ENCODE measurements at places on chromosomes 7 and 10. TPM values are rescaled to one million over a fixed set of nuclear protein-coding genes. Genes with fewer than 3 reads are reported as not detected.

The TAS2R3 gene
- 1.2 TPM for polyA plus RNA-seq

The CNPY4 gene
- polyA plus RNA-seq: 46.7 TPM

The ABCB8 gene
- polyA plus RNA-seq: 28.4 TPM

The EDRF1 gene
- polyA plus RNA-seq: 58.4 TPM

The NME8 gene
- polyA plus RNA-seq: not detected

The HIP1 gene
- 40.1 TPM for polyA plus RNA-seq

The URGCP gene
- 39.2 TPM for polyA plus RNA-seq

The DNAAF5 gene
- polyA plus RNA-seq: 37.6 TPM

The UCMA gene
- polyA plus RNA-seq: not detected

The PNLIPRP2 gene
- not detected for polyA plus RNA-seq

The ABCB1 gene
- polyA plus RNA-seq: 27.4 TPM

The MSS51 gene
- polyA plus RNA-seq: 6.0 TPM

The LRMDA gene
- polyA plus RNA-seq: 18.0 TPM

The SLC39A12 gene
- polyA plus RNA-seq: not detected

The FAM131B gene
- 2.1 TPM for polyA plus RNA-seq

The IGF2BP3 gene
- polyA plus RNA-seq: 82.9 TPM

The SLC26A3 gene
- 0.10 TPM for polyA plus RNA-seq

The TMEM236 gene
- 0.37 TPM for polyA plus RNA-seq

The GPR15LG gene
- 0.52 TPM for polyA plus RNA-seq

The ANKRD61 gene
- 3.4 TPM for polyA plus RNA-seq

The CUZD1 gene
- 2.1 TPM for polyA plus RNA-seq

The ANKRD30A gene
- polyA plus RNA-seq: not detected

The WASL gene
- polyA plus RNA-seq: 82.4 TPM

The PIK3CG gene
- polyA plus RNA-seq: 2.7 TPM

The GOLGA7B gene
- polyA plus RNA-seq: 1.2 TPM

The FRMPD2 gene
- 0.63 TPM for polyA plus RNA-seq

The TFPI2 gene
- 10.3 TPM for polyA plus RNA-seq

The TAS2R41 gene
- polyA plus RNA-seq: not detected

The CCL24 gene
- polyA plus RNA-seq: not detected

The CRYGN gene
- polyA plus RNA-seq: 4.4 TPM

The PSTK gene
- 12.7 TPM for polyA plus RNA-seq

The PRR15 gene
- 2.6 TPM for polyA plus RNA-seq

The C10orf62 gene
- 1.1 TPM for polyA plus RNA-seq

The UTF1 gene
- polyA plus RNA-seq: not detected

The PON1 gene
- polyA plus RNA-seq: 0.33 TPM

The BLVRA gene
- 52.7 TPM for polyA plus RNA-seq

The ARL3 gene
- polyA plus RNA-seq: 31.5 TPM

The WNT8B gene
- polyA plus RNA-seq: 0.85 TPM

The SORCS1 gene
- polyA plus RNA-seq: 18.3 TPM

The CPXM2 gene
- polyA plus RNA-seq: 4.6 TPM

The CALY gene
- polyA plus RNA-seq: 0.12 TPM

The CCL26 gene
- polyA plus RNA-seq: not detected

The ZP3 gene
- 3.3 TPM for polyA plus RNA-seq

The SUN3 gene
- 0.17 TPM for polyA plus RNA-seq

The TRIM50 gene
- 0.32 TPM for polyA plus RNA-seq

The SEMA3C gene
- 23.3 TPM for polyA plus RNA-seq

The LRRC17 gene
- 73.0 TPM for polyA plus RNA-seq

The TFEC gene
- 37.8 TPM for polyA plus RNA-seq

The PRSS2 gene
- polyA plus RNA-seq: not detected

The MOGAT3 gene
- 0.90 TPM for polyA plus RNA-seq

All from left kidney (tissue), 8 donors.